ENCODE measurements at places on chromosomes 3 and 15. TPM values are rescaled to one million over a fixed set of nuclear protein-coding genes. Genes with fewer than 3 reads are reported as not detected.

DNA sequence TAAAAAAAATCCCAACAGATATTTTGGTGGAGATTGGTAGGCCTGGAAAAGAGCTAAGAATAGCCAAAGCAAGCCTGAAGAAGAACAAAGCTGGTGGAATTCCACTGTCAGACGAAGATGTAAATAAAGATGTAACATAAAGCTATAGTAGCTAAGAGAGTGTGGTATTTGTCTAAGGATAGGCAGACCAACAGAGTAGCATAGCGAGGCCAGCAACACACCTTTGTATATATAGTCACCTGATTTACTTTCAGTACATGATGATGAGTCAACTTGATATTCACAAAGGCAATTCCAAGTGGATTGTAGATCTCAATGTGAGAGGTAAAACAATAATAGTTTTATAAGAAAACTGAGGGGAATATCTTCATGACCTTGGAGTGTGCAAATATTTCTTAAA is 53.6 kb upstream of the SYN2 start:
- no peak overlapping the region for H3K4me3 ChIP-seq
- no peaks in the 10 kb centered on the region for H3K4me1 ChIP-seq
- DNase-seq = no peak

DNA sequence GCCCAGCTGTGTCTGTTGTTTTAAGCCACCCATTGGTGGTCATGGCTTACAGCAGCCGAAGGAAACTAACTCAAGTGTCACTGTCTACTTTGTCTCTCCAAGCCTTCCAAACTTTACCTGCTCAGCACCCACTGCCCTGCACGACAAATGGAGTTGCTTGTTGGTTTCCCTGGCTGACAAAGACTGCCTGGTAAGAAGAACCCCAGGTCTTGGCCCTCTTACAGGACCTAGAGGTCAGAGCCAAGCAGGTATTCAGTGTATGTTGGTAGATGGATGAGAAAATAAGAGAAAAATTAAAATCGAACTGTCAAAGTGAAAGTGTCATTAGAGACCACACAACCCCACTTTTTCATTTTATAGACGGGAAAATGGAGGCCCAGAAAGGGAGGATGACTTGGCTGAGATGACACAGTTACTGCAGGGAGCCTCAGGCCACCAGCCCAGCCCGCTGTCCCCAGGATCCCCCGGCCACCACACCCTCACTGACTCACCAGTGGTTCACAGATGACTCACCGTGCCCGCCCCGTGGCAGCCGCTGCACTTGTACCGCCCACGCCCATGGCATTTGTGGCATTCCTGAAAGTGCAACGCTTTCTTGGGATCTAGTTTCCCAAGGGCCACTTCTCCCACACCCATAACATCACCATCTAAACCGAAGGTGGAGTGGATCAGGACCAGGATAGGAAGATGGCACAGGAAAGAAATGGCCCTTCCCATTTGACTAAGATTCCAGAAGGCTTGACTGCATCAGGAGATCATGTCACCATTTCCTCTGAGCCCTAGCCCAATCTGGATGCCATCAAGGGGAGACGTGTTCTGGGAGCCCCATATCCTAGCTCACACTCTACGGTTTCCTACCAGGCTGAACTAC is 15.2 kb downstream of the SSUH2 start:
- no peak overlapping the region for H3K27ac ChIP-seq
- DNase-seq = no peak
- H3K4me3 ChIP-seq = no peak overlapping the region
- peaks cover 2% of the 10 kb centered on the region for H3K27me3 ChIP-seq

Gene RTP3
- not detected for total RNA-seq

GRCh38 chr3:113111011-113111707 is 100.2 kb upstream of the BOC start:
- peaks cover 35% of the 10 kb centered on the region for H3K4me1 ChIP-seq
- H3K36me3 ChIP-seq = no peaks in the 10 kb centered on the region
- no peak overlapping the region for H3K27ac ChIP-seq

GRCh38 chr15:36884936-36885635 is 215.3 kb downstream of the MEIS2 start:
- peak overlapping the region; percentile 2 for H3K4me3 ChIP-seq
- H3K27me3 ChIP-seq = peaks cover 100% of the 10 kb centered on the region
- no peak overlapping the region for H3K27ac ChIP-seq
- H3K4me1 ChIP-seq = peaks cover 76% of the 10 kb centered on the region
- no peak for DNase-seq

DNA sequence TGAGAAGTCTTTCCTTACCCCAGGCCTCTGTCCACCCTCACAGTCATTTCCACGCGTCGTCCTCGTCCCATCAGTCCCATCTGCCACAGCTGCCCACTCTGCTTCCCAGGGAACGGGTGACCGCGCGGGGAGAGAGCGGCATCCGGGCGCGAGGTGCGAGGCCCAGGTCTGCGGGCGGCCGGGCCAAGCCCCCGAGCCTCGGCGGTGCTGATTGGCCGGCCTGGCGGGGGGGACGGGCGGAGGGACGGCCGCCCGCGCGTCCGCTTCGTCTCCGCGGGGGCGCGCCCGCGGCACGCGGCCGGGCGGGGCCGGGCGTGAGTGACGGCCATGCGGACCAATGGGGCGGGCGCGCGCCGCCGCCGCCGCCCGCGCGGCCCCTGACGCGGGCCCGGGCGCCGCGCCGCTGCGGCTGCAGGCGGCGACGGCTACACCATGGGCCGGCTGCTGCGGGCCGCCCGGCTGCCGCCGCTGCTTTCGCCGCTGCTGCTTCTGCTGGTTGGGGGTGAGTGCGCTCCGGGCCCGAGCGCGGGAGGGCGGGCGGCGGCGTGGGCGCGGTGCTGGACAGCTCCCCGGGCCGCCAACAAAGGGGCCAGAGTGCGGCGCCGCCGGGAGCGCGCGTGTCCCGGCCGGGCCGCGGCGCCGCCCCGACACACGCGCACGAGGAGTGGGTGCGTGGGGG is at the start of gene PODXL2:
Gene PODXL2 (plus strand): TSS at position 398 of the 679 bp plus-strand sequence. CDS start 35 bp downstream, at position 433.
- peak within 1 kb of the TSS; percentile 70 for H3K4me3 ChIP-seq
- H3K4me1 ChIP-seq = peaks cover 31% of the 10 kb centered on the region
- H3K27ac ChIP-seq = no peak within 1 kb of the TSS
- DNase-seq = peak; percentile 59
- H3K36me3 ChIP-seq = no peaks in the 10 kb centered on the region

DNA sequence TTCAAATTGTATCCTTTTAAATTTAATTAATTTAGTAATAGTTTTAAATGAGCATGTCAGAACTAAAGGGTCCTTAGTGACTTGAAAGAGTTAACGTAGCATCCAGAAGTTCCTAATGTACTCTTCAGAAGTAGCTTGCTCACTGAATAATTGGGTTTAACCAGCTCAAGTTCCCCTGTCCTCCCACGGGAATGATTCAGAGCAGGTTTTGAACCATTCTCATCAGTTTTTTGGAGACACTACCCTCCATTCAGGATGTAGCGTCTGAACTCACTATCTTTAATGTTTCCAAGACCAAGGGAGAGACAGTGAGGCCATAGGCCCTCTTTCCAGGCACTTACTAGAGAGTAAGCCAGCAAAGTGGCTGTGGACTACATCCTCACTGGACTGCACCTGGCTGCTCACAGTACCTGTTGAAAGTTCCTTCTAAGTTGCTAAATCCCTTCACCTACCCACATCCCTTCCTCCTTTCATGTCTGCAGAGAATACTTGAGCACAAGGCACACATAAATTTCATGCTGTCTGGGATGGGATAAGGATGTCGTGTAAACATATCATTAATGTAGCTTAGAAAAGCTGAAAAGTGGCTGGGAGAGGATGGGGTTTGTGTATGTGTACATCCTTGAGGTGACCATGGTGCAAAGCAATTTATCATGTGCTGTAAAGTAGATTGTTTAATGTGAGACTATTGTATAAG is 146.3 kb downstream of the PLCL2 start:
- no peak overlapping the region for H3K27ac ChIP-seq
- peaks cover 35% of the 10 kb centered on the region for H3K4me1 ChIP-seq
- no peaks in the 10 kb centered on the region for H3K27me3 ChIP-seq
- no peak overlapping the region for H3K4me3 ChIP-seq
- H3K36me3 ChIP-seq = no peaks in the 10 kb centered on the region

DNA sequence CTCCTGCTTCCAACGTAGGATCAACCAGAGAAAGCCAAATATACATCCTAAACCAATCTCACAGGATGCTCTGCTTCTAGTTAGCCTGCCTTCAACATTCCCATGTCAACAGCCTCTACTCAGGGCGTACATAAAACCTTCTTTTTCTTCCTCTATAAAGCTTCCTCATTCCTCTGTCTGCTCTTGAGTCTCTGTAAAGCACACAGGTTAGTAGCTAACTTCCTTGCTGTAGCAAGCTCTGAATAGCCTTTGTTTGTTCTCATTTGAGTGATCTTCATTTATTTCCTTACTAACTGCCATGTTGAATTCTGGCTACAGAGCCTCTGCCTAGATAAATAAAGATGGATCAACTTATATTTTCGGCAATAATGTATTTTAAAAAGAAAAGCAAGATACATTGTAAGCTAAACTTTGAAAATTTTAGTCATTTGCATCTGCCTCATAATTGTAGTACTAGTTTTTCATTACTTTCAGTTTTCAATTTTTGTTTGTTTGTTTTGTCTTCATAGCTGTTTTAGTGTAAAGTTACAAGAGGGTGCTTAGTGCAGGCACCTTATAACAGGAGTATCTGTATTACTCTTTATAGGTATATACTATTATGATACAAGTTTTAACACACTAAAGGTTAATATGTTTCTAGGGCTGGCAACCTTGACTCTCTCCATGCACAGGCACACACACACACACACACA is 498.2 kb downstream of the PYDC2 start:
- H3K36me3 ChIP-seq = no peaks in the 10 kb centered on the region
- peak overlapping the region; percentile 66 for H3K27ac ChIP-seq
- peaks cover 63% of the 10 kb centered on the region for H3K4me1 ChIP-seq
- H3K27me3 ChIP-seq = no peaks in the 10 kb centered on the region
- no peak for DNase-seq

Data from WTC11 (cell line).